ENCODE measurements at places on chromosomes 3 and 15.

DNA sequence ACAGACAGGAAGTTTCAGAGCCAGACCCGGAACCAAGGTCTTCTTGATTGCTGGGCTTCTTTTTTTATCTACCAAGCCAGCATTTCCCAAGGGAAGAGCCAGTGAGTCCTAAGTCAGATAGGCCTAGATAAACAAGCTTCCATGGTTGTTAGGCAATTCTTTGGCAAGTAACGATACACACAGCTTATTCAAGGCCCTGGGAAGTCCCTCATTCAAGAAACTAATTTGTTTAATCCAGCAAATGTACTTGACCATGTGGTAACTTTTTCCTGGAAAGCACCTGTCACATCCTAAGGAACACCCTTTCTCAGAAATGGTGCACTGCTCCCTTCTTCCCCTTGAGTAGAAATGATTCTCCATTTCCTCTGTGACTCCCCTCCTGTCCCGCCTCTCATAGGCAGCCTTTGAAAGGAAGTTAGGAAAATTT, 209.9 kb downstream of the ITPR1 start:
- DNase-seq, result no peak

DNA sequence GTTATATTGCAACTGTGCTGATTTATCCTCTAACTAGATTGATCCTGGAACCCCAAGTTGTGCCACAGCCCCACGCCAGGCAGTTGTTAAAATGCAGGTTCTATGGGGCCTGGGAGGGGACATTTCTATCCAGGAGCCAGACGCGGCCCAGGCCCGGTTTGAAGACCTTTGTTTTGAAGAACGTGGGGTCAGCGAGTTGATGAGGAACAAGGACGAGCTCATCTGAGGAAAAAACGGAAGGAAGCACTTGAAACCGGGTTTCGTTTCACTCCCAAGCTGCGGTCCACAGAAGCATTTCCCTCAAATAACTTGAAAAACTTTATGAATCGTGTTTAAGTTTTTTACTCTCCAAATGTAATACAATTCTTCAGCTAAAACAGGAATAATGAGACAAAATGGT, 76.4 kb downstream of the CHSY1 start:
- DNase-seq, result no peak

GRCh38 chr15:35757361-35757760, 211.4 kb upstream of the DPH6 start:
- DNase-seq, result no peak

DNA sequence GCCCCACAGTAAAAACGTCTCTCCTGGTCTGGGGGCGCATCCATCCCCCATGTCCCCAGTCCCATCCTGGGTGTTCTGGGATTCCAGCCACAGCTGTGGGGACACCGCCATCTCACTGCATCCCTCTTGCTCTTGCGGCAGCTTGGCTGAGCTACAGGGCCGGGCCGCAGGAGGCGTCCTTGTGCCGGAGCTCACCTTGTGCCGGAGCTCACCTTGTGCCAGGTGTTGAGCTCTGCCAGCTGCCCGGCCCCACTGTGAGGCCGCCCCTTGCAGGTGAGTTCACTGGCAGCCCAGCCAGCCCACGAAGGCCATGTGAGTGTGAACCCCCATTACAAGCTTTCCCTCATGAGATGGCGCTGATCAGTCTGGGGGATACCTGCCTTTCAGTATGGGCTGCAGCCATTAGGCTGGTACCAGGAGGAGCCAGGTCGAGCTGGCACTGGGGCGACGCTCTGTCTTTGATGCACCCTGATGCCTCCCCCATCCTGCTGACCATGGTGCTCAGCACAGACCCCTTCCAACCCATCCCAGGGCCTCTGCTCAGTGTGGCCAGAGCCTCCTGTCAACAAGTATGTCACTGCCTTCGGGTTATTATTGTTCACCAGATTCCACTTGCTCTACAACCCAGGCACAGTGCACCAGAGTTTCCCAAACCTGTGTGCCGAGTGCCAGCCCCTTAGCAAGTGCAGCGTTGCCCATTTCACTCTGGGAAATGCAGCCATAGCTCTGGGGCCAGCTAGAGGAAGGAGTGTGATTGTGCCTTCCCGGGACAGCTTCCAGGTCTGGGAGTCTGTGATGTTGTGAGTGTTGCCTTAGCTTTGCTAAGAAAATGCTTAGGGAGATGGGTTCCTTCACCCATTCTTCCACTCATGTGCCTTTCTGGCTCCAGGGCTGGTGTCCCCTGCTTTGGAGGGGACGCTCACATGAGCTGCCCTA, 105.7 kb downstream of the APBA2 start:
- no peak for DNase-seq

- DNase-seq, result no peak
These were observed 26.2 kb downstream of the ATOSA start for GRCh38 chr15:52652984-52653383.

- DNase-seq, result no peak
These were observed 562.7 kb downstream of the GBE1 start for GRCh38 chr3:81198756-81199155.

- peak; percentile 99 for DNase-seq
These were observed 14.9 kb upstream of the CCNL1 start for GRCh38 chr3:157174649-157175498.

- DNase-seq, result no peak
These were observed 138.3 kb downstream of the SQOR start for GRCh38 chr15:45773149-45773548.

DNA sequence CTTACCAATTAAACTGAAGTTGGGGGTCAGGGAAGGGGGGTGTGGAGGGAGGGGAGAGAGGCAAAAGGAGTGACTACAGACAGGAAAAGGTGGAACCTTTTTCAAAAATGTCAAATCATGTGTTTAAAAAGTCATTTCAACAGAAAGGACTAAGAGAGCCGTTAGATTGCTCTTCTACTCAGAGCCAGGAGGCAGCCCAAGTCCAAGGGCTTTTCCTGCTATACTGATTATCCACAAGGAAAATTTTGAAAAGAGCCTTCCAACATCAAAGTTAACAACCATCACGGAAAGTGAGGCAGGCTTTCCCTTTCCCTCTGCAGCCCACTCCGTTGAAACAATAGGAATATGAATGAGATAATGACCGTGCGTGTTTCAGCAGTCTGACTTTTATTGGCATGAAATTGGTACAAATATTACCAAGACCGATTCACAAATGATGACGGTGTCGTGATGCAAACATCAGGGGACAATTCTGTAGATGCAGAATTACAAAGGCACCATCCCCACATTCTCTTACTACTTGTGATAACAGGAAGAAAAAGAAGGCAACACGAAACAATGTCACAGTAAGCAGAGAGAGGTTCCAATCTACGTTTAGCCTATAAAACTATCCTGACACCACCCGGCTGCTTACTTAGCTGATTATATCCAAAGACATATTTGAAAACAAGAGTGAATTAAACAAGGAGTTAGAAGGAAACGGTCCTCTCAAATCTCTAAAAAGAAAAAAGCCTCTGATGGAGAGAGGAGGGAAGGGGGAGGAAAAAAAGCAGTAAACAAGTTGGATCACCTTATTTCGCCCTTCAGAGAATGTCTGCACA, 453.7 kb downstream of the FOXP1 start:
- DNase-seq, result peak; percentile 54

DNA sequence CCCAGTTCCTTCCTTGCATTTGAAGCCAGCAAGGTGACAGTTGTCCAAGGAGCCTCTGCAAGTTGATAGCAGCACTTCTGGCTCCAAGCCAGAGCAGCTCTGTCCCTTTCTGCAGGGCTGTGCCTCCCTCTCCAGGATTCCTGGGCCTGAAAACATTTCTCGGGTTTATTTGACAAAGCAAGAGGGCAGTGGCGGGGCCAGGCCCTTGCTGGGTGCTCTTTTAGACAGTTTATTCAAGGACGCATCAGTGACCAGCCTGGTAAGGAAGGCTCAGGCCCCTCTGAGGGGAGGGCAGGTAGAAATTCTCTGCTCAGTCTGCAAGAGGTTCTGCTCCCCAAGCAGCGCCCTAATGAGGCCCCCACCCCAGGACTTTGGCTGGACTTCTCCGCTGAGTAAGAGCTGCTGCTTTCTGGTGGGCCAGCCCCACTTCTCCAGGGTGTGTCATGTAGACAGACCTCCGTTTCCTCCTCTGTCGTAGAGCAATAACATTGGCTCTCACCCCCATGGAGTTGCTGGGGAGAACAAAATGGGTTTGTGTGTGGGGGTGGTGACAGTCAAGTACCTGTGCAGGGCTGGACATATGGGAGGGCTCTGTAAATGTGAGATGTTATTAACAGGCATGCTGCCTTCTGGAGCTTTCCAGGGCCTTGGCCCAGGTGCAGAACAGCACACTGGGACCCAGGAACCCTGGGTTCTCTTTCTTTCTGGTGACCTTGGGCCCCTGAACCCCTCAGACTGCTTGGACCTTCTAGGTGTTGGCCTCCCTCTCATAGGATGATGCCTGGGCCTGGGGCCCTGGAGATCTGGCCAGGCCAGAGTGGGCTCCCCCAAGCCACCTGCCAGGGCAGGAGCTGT, 146.2 kb upstream of the TLE3 start:
- no peak for DNase-seq

- no peak for DNase-seq
These were observed 33.9 kb downstream of the PTPRG start for GRCh38 chr3:61595288-61595687.

DNA sequence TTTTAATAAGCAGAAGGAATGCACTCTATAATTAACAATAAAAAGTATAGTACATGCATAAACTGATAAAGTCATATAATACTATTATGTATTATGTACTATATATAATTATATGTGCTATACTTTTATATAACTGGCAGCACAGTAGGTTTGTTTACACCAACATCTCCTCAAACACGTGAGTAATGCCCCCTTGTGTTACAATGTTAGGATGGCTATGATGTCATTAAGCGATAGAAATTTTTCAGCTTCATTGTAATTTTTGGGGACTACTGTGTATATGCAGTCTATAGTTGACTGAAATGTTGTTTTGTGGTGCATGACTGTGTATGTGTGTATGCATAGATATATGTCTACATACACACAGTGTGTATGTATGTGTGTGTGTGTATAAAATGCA, 100.6 kb downstream of the SLMAP start:
- no peak for DNase-seq

- DNase-seq, result no peak
These were observed 365.0 kb downstream of the LPP start for GRCh38 chr3:188518835-188519452.

GRCh38 chr3:58021072-58021959, 13.1 kb downstream of the FLNB start:
- no peak for DNase-seq

DNA sequence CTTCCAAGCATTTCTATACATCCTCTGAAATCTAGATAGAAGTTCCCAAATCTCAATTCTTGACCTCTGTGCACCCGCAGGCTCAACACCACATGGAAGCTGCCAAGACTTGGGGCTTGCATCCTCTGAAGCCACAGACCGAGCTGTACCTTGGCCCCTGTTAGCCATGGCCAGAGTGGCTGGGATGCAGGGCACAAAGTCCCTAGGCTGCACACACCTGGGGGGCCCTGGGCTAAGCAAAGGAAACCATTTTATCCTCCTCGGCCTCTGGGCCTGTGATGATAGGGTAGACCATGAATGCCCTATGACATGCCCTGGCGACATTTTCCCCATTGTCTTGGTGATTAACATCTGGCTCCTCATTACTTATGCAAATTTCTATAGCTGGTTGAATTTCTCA, 97.1 kb upstream of the CCDC39 start:
- DNase-seq, result no peak

DNA sequence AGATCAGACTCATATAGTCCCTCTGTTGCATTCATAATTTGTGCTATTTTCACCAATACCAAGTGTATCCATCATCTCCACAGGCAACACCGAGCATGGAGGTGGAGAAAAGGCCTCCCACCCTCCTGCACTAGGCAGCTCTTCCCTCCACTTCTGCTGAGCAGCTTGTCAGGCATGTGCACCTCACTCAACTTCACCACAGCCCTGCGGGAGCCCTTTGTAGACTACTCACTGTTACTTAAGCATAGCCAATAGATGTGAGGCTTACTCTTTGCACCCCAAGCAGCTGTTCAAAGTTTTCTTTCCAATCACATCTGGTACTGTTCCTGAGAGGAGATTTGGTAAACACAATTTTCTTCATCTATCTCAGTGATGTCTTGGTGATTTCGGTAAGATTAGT, 16.9 kb upstream of the GUCA1C start:
- DNase-seq, result no peak

DNA sequence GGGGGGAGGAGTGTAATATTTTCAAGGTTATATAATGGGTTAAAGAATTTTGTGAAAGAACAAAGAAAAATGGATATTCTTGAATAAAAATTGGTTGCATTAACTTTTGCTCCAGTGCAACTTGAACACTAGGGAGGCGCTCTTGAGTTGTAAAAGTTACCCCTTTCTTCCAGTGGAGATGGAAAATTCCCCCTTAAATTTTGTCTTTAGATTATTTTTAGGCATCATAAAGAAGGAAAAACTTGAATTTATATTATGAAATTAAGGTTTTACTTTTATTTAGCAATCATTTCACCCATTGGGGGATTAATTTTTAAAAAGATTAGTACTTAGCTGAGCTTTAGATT, 550 bp upstream of the CHD2 start:
- no peak for DNase-seq

- DNase-seq, result no peak
These were observed 116.1 kb downstream of the ANP32A start for GRCh38 chr15:68704496-68705021.

DNA sequence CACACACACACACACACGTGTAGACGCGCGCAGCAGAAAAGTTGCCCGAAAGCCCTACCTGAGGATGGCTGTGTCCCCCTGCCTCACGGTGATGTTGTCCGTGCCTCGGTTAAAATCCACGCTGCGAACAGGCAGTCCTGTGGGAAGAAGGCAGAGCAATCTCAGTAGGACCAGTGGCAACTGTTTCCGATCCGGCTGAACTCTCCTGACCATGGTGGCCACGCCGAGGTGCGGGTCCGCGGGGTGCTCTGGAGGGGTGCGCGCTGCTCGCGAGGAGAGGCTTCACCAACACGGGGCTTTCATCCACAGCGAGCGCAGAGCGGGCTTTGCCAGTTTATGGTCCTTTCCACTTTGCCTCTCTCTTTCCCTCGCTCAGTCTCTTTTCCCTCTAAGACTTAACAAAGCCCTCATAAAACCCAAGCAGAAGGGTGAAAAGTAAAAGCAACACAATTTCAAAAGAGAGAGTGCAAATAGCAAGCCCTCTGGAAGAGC, 422 bp downstream of the LSAMP start:
- DNase-seq, result no peak

DNA sequence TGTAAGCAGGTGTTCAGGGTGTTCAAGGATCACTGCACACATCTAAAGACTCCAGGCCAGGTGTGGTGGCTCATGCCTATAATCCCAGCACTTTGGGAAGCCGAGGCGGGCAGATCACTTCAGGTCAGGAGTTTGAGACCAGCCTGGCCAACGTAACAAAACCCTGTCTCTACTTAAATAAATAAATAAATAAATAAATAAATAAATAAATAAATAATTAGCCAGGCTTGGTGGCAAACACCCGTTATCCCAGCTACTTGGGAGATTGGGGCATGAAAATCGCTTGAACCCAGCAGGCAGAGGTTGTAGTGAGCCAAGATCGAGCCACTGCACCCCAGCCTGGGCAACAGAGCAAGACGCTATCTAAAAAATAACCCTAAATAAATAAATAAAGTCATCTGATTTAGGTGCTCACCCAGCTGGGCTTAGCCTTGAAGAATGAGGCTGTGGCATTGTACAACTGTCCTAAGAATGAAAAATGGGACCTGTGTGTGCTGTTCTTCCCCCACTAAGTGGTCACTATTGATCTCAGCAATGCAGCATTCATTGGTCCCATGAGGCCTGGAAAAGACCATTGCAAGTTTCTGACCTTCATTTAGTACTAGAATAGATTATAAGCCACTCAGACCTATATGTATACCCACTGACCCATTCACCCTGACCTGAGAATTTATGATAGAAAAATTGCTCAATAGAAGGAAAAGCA, 82.8 kb upstream of the ABHD17C start:
- DNase-seq, result no peak

Measured in T-cell (primary cell).